ENCODE measurements at places on chromosomes 5 and 9.

DNA sequence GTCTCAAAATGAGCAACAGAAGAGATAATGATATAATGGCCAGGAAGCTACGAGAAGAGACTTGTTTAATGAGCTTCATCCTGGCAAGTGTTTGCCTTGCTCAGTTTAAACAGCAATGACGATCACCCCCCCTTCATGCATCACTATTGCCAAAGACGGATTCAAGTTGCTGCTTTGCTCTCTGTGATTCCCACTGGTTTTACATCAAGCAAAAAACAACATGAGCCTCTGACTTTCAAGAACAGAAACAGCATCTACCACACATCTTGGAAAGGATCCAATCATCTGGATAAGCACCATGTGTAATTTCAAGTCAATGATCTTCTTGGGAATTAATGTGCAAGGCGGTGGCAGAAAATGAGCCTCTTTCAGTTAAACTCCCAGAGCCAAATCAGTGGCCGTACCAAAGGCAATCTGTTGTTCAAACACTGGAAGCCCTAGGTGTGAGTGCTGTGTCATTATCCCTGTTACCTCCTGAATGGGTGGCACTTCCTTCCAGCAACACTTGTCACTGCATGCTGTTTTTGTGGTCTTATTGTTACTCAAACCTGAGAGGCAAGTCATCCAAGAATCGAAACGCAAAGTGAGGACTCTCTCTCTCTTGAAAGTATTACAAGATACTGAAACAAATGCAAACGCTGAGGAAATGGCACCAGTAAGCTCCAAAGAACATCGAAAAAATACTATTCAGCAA lies 72.8 kb downstream of the MED27 start:
- no peak for DNase-seq

- peak; percentile 47 for DNase-seq
Observed at GRCh38 chr9:4987961-4988421, 2.9 kb downstream of the JAK2 start.

DNA sequence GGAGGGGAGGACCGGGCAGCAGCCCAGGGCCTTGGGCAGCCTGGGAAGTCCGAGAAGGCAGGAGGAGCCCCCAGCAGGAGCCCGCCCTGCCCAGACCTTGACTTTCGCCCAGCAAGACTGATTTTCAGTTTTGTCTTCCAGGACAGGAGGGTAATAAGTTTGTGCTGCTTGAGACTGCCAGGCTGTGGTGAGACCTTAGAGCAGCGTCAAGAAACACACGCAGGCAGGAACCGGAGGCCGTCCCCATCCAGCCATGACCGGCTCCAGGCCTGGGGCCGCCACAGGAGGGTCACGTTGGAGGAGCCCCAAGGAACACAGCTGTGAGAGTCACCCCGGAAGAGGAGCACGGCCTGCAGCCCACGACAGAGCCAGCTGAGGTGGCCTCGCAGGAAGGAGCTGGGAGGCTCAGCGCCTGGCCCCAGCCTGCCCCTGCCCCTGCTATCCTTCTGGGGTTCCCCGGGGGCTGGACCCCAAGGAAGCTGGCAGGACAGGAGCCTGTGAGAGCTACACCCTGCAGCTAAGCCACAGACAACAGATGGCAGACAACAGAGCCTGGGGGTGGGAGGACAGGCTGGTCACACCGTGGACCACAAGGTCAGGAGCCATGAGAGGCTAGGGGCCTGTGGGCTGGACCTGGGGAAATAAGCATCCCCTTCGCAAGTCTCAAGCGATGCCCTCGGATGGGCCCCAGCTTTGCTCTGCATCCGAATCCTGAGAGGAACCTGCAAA lies 126.0 kb upstream of the FAM120A start:
- no peak for DNase-seq

DNA sequence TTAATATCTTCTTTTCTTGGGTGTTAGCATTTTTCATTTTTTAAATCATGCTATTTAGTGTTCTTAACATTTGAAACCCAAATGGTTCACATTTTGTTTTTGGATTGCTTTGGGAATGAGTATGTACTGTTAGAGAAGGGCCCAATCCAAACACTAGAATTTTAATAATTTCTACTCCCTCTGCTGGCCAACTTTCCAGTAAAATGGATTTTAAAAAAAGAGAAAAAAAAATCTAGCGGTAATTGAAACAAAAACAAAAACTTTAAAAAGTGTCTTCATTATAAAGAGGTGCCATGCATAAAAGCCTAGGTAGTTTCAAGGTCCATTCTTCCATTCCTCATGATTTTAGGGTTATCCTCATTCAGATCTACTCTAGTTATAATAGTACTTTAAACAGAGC lies 32.1 kb upstream of the RICTOR start:
- no peak for DNase-seq

DNA sequence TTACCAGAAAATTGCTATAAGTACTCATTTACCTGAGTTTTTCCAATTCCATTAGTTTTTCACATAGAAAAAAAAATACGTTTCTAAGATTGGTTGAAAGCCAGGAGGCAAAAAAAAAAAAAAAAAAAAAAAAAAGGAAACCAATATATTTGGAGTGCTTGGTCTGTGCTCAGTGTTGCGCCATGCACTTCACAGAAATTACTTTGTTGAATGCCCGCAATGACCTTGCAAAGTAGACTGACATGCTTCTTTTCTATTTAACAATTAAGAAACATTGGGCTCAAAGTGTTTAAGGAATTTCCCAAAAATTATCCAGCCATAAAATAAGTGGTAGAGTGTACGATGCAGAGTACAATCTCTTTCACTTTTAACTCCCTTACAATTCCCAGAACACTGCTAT lies 65.2 kb upstream of the PAPPA start:
- DNase-seq: no peak

DNA sequence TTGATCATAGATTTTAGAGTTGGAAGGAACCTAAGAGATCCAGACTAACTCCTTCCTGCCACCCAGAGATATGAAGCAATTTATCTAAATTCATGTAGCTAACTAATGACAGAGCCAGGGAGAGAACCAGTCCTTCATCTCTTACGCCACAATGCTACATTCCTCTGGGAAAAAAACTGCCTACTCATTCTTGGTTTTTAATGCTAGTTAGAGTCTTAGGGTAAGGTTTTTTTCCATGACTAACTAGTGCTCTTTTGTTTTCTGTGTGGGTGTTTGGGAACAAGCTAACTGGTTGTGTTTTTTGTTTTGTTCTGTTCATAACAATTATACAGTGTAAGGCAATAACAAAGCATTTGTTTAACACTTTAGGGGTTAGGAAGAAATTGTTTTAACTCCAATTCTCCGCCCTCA lies 52.4 kb downstream of the SLC44A1 start:
- no peak for DNase-seq

DNA sequence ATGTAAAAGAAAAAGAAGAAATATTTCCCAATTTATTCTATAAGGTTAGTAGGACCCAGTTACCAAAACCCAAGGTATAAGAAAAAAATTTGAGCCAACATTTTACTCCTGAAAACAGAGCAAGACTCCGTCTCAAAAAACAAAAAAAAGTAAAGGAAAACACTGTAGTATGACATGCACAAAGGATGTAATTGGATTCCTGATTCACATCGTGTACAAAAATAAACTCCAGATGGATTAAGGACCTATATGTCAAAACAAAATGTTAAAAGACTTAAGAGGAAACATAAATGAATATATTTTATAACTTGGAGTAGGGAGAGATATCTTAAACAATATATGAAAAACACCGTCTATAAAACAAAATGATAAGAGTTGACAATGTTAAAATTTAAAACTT lies 13.8 kb downstream of the PHYKPL start:
- no peak for DNase-seq

DNA sequence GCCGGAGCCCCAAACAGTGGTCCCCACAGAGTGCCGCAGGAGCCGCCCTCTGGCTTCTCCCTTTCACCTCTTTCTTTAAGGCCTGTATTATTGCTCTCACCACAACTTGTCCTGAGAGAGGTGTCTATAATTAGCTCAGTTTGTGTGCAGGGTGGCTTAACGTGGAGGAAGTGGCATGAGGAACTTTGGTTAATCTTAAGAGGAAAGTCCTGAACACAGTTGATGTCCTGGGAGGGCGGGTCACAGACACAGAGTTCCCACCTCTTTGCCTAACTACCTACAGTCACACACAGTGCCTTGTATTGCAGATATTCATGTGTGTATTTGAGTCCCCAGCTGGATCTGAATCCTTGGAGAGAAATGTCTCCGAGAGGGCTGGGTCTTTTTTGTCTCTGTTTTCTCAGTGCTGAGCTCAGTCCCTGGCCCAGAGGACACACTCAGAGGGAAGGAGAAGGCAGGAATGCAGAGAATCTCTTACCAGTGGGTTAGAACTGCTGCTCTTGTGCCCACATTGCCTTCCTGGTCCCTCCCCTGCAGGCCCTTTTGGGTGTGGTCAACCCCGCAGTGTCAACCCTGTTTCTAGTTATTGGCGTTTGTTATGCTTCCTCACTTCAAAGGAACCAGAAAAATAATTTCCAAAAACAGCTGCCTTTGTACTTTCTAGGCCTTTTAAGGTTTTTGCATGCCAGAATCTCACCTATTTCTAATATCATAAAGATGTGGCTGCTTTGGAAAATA lies 392.5 kb downstream of the KDM4C start:
- no peak for DNase-seq

DNA sequence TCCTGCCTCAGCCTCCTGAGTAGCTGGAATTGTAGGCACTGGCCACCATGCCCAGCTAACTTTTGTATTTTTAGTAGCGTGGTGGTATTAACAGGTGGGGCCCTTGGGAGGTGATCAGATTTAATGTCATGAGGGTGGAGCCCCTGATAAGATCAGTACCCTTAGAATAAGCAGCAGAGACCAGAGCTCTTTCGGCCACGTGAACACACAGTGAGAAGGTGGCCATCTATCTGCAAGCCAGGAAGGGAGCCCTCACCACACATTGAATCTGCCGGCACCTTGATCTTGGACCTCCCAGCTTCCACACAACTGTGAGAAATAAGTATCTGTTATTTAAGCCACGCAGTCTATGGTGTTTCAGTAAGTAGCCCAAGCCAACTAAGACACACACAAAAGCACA lies 22.5 kb downstream of the TBC1D2 start:
- DNase-seq: no peak

GRCh38 chr9:136926749-136927148 lies 17.8 kb downstream of the FBXW5 start:
- DNase-seq: no peak

DNA sequence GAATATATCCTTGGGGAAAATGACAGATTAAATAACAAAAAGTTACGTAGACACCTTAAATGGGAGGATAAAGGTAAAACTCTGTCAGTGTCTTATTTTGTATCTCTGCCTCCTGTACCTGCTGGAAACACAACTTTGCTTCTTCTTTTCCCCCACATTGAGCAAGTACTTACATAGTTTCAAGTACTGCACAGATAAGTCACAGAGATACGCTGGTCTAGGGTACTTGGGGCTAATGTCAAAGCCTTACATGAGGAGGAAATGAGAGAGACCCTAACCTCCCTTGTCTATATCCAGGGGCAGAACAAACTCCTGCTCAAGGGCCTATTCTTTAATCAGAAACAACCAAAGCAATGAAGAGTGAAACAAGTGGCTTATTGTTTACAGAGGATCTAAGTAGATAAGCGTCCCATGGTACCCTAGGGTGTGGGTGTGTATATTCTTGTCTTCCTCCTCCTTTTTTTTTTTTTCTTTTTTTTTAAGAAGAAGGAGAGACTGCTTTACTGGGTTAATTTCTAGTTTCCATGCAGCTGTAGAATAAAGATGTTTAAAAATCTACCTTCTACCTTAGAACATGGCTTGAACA lies 43.1 kb downstream of the ELL2 start:
- DNase-seq: no peak

DNA sequence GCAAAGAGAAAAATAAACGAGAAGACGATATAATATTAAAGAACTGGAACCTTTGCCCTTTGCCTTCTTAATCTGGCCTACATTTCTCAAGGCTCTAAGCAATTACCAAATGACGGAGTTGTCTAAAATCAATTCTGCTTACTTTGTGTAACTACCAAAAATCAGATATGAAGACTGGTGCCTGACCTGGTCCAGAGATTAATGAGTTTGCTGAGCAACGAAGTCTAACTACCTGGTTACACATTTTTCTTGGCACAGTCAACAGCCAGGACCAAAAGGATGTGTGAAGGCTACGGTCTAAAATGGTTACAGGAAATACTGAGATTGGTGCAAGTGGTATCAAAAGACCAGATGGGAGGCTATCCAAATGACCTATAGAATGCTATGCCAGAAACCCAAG lies 17.8 kb upstream of the IFNE start:
- no peak for DNase-seq

GRCh38 chr5:43215073-43215631 lies 23.1 kb downstream of the NIM1K start:
- DNase-seq: no peak

GRCh38 chr9:137318602-137319001 lies 16.5 kb upstream of the NRARP start:
- no peak for DNase-seq

Data from HEK293T (cell line).